Renal cortex interstitium (tissue), 15 donors: ENCODE measurements at places on chromosomes 5 and 9. TPM values are rescaled to one million over a fixed set of nuclear protein-coding genes. Genes with fewer than 3 reads are reported as not detected.

DNA sequence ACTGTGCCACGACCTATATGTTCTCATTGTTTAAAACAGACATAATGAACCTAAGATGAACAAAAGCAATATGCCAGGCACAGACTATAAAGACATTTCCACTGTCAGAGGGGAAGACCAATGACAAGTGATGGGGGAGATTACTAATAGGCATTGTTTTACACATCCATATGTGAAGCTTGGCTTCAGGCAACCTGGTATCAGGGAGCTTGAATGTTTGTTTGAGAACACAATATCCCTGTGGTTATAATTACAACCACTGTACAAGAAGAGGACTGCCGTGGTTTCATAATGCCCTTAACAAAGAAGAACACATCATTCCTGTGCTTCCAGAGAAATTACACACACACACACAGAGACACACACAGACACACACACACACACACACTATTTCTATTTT is 385.7 kb downstream of the BNC2 start:
- no peak for DNase-seq

DNA sequence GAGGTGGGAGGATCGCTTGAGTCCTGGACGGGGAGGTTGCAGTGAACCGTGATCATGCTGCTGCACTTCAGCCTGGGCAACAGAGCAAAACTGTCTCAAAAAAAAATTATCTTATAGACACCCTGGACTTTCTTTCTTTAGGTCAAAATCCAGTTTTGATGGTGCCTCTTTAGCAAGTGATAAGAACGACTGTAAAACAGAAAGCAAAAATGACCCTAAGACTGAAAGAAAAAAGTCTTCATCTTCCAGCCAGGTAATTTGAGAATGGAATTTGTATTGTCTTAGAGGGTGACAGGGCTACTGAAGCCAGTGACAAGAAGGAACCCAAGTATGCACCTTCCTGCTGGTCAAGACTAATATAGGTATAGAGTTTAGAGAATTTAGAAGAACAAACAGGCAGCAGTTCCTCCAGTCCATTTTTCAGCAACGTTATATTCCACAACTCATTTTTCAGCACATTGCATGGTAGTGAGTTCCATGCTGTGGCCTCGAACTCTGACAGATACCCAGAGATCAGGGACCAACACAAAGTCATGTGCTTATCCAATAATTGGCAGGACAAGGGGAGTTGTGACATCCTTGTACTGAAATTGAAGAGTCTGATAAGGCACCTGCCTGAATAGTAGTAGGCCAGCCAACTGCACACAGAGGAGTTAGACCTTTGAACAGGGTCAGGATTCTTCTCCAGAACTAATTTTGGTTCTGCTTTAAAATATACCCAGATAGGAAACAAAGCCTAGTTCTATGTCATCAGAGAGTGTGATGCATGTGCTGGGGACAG is 46.5 kb downstream of the GRAMD2B start:
- DNase-seq = no peak

DNA sequence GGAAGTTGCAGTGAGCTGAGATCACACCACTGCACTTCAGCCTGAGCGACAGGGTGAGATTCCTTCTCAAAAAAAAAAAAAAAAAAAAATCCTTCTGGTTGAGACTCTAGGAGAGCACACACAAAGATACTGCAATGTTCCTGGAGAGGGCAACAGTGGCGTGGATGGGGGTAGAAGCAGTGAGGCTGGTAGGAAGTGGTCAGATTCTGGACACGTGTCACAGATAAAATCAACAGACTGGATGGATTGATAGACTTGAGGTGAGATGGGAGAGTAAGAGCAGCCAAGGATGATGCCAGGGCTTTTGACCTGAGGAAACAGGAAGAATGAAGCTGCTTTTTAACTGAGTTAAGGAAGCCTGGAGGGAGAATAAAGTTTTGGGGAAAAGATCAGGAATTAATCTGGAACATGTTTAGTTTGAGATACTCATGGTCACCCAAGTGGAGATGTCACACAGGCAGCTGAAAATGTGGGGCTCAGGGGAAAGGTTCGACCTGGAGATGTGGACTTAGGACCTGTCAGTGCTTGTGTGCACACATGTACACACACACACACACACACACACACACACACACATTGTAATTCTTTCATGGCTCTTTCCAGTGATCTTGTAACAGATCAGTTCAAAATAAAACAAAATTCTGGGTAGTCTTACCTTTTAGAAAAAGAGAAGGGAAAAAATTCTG is 88.1 kb downstream of the FANCC start:
- DNase-seq = no peak

Gene FUBP3
- polyA plus RNA-seq = 88.6 TPM

DNA sequence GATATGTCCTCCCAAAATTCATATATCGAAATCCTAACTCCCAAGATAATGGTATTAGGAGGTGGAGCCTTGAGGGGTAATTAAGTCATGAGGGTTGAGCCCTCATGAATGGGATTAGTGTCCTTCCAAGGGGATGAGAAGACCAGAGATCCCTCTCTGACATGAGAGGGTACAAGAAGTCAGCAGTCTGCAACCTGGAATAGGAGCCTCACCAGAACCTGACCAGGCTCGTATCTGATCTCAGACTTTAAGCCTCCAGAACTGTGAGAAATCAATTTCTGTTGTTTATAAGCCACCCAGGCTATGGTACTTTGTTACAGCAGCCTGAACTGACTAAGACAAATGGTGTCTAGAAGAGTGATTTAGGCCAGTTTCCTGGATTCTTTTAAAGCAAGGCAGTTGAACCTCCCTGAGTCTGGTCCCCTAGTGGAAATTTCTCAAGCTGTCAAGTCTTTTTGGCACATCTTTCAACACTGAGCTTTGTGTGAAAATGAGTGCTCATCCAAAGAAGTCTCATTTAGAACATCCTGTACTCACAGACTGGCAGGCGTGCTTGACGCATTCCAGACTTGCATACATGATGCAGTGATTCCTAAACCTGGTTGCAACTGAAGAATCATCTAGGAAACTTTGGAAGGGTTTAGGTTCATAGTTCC is 254.8 kb upstream of the PPP1R2B start:
- no peak for DNase-seq

Gene ISL1
- not detected for polyA plus RNA-seq

Gene SGCD
- 5.6 TPM for polyA plus RNA-seq

Gene CCL27
- polyA plus RNA-seq = 0.59 TPM
